ENCODE measurements at places on chromosomes 5 and 9. TPM values are rescaled to one million over a fixed set of nuclear protein-coding genes. Genes with fewer than 3 reads are reported as not detected.
A peak's percentile ranks its signal among the peaks of the same experiment; 100 is the strongest.

GRCh38 chr5:169728-170094 lies 21.6 kb upstream of the LRRC14B start:
- H3K27me3 ChIP-seq = peaks cover 4% of the 10 kb centered on the region
- H3K27ac ChIP-seq = no peak overlapping the region
- no peak overlapping the region for H3K4me3 ChIP-seq

DNA sequence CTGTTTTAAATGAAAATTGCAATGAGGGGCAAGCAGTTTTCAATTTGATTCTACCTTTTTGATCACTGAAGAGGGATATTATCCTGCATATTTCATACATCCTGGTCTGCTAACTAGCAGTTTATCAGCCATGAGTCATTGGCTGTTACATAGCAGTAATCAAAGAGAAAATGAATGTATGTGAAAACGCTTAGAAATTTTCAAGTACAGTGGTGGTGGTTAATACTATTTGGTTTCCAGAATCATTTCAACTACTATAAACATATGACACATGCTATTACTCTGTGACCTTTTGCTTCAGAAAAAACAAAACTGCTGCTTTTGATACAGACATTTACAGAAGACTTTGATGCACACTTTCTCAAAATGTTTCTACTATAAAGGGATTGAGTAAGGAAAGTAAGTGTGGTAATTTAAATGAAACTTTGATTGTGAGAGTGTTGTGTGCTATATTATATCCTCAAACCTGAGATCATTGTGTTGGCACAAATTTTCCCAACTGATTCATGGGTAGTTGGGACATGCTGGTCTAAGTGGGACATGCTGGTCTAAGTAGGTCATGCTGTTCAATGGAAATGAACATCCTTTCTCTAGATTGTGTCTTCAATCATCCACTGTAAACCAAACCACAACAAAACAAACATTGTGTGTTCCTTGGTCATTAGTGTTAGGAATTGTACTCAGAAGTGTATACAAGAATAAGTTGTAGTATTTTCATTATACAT lies 5.1 kb downstream of the RNF14 start:
- no peak for DNase-seq
- H3K27ac ChIP-seq = peak overlapping the region; percentile 72
- H3K27me3 ChIP-seq = no peaks in the 10 kb centered on the region
- peaks cover 36% of the 10 kb centered on the region for H3K36me3 ChIP-seq
- H3K4me1 ChIP-seq = peaks cover 35% of the 10 kb centered on the region

- no peak overlapping the region for H3K27ac ChIP-seq
- no peaks in the 10 kb centered on the region for H3K36me3 ChIP-seq
- H3K27me3 ChIP-seq = peaks cover 51% of the 10 kb centered on the region
- H3K4me1 ChIP-seq = peaks cover 12% of the 10 kb centered on the region
Observed at GRCh38 chr9:116151966-116152381, 1.6 kb upstream of the PAPPA start.

GRCh38 chr5:16418471-16418922 lies 47.1 kb downstream of the ZNF622 start:
- H3K4me1 ChIP-seq = no peaks in the 10 kb centered on the region
- no peak for DNase-seq
- H3K36me3 ChIP-seq = no peaks in the 10 kb centered on the region
- peaks cover 9% of the 10 kb centered on the region for H3K27me3 ChIP-seq
- H3K4me3 ChIP-seq = no peak overlapping the region

Gene FGF1
- not detected for total RNA-seq

Gene SPINK6
- total RNA-seq = not detected
